T follicular helper cell (primary cell): ENCODE measurements at places on chromosomes 3 and 15.

DNA sequence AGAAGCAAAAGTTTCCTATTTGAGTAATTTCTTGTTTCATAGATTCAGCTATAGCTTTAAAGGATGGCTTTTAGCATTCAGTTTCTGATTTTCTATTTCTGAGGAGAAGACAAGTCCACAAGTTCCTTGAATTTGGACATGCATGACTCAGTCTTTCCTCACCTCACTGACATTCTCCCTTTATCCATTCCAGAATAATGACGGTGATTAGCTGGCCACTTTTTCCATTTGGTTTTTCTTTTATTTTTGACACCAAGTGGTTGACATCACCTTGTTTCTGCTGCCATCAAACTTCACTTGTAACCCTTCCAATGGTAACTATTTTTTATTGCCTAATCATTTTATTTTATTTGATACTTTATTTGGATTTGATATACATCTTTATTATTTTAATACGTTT lies 404.4 kb upstream of the KCNMB2 start:
- DNase-seq, result no peak

- no peak for DNase-seq
Measured at GRCh38 chr15:22224241-22224671, 143.9 kb downstream of the OR4M2 start.

GRCh38 chr3:184186184-184186901 lies at the start of gene ABCF3:
TSS of gene ABCF3 (plus strand) at chr3:184186199. CDS start at chr3:184186208, 9 bp downstream.
- no peak for DNase-seq

GRCh38 chr3:194262176-194262924 lies 88.8 kb downstream of the CPN2 start:
- no peak for DNase-seq

DNA sequence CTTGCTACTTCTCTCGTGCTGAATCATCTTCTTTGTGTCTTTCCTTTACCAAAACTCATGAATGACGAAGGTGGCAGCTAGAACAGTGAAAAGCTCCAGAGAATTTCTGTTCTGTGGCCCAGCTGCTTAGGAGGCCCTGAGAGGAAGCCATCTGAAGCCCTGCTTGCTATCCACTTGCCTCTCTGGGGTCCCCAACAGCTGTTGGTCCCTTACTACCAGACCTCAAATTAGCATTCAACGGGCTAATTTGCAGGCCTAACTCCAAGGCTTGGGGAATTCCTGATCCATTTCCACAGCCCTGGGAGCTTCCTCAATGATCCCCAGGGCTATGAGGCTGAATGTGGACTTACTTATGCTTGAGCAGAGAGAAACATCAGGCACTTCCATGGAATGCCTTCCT lies 37.5 kb upstream of the FSTL1 start:
- no peak for DNase-seq

DNA sequence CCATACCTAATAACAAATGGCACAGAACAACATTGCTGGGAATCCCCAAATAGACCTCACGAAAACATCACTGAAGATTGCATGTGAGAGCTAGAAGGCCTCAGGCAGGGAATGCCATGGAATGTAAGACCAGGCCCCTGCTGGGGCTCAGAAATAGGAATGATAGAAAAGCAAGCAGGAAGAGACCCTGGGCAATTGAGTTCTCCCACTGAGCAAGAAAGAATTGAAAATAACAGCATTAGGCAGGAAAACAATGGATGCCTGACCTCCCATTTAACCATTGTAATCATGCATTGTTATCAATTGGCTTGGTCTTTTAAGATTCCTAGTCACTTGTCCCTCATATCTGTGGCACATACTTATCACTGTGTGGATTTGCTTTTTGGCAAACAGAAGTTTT lies 581.6 kb downstream of the FHIT start:
- no peak for DNase-seq

- DNase-seq, result no peak
Measured at GRCh38 chr15:39640665-39641064, 59.8 kb downstream of the THBS1 start.

DNA sequence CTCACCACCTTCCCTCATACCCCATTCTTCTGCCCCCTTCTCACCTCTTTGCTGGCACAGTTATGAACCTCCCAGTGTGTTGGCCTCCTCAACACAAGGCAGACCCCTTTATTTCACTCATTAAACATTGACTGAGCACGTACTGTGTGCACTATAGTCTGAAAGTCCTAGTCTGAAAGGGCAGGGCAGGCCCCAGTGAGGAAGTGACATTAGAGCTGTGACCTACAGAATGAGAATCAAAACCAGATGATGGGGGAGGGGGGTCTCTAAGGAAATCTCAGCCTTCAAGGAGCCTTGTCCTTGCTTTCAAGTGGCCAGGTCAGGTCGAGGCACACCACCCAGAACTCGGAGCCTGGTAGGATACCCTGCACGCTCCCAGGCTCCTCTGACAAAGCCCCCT lies 3.5 kb downstream of the SLC28A1 start:
- DNase-seq, result no peak
